GF-D8 (cell line): ENCODE measurements at places on chromosomes 2 and 18.
A peak's percentile ranks its signal among the peaks of the same experiment; 100 is the strongest.

GRCh38 chr2:10981941-10982431 lies 70.3 kb downstream of the KCNF1 start:
- no peak for DNase-seq

DNA sequence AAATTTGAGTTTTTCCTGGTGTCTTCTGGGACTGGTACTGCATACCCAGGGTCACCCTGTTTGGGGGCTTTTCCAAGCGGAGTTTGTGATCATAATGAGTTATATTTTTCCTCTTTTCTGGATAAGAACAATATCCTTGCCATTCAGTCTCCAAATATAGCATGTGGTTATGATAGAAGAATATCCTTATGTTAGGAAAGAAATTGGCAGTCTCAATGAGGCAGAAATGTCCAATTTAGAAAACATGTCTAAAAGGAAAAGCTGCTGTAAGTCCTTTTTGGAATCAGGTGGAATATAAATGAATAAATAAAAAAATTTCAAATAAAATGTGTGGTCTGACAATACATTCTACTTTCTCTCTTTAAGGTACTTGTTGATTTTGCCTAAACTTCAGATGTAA lies 36.2 kb downstream of the SPATS2L start:
- no peak for DNase-seq

GRCh38 chr18:49082714-49083688 lies 132.2 kb upstream of the SMAD7 start:
- DNase-seq: no peak

DNA sequence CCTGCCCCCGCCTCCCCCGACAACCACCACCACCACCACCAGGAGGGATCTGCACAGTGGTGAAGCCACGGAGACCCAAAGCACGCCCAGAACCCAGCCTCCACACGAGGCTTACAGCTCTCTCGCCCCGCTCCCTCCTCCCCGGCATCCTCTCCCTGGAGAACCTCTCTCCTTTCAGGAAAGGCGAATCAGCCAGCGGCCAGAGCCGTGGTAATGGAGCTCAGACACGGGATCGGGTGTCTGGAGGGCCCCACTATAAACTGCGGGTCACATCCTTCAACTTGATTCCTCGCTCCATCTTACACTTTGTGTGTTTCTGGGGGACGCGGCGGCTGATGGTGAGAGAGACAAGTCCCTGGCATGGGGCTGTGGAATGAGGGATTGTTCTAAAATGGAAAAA lies 271.5 kb upstream of the SIX2 start:
- no peak for DNase-seq

- DNase-seq: no peak
Observed at GRCh38 chr2:12436935-12437561, 279.7 kb upstream of the TRIB2 start.

DNA sequence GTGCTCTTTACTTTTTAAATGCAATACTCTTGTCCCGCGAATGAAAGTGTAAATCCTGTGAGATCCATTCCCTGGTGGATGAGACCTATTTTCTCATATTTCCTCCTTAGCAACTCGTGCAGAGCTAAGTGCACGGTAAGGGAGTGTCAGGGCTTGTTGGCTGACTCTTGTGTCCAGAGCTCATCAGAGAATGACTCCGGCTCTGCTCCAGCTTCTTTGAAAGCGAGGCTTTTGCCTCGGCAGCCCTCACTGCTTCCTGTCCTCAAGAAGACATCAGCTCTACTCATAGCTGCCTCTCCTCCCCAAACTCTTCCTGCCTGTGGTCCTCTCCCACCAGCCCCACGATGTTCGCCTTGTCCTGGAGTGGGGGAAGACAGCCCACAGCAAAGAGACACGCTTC lies 70.7 kb downstream of the LIPG start:
- DNase-seq: no peak

DNA sequence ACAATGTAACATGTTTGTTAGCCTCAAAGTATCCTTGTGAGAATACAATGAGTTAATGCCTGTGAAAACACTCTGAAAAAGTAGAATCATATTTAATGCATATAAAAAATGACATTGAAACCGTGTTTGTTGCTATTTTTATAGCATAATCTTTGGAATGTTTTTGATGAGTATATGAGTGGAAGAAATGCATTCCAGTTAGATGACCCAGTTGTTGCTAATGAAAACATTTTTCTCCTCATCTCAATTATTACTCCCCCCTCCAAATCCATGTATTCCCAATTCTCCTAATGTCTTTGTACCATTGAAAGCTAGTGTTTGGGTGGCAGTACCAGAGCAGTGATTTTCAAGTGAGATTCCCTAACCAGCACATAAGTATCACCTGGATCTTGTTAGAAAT lies 67.1 kb upstream of the DSEL start:
- no peak for DNase-seq

GRCh38 chr2:38174646-38175423 lies 98.9 kb upstream of the CYP1B1 start:
- DNase-seq: peak; percentile 86

- no peak for DNase-seq
Observed at GRCh38 chr2:174919947-174920595, 85.1 kb downstream of the CHN1 start.

GRCh38 chr2:11775384-11775783 lies 29.0 kb downstream of the LPIN1 start:
- no peak for DNase-seq

- DNase-seq: peak; percentile 29
Observed at GRCh38 chr18:12422936-12423335, 15.2 kb downstream of the PRELID3A start.

DNA sequence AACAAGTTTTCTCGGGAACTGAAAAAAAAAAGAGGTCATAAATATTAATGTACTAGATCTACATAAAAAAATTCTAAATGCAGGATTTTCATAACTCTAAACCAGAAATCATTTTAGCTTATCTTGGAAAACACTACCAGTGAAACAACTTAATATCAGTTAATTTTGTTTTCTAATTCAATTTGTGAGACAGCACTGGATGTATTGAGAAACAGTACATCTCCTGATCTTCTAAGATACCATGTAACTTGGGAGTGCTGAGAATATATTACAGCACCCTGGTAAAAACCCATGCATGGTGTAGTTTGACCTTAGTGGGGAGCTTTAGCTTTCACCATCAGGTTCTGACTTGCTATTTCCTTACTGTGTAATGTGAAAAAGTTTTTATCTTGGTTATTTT lies 129.6 kb downstream of the NRXN1 start:
- DNase-seq: no peak

DNA sequence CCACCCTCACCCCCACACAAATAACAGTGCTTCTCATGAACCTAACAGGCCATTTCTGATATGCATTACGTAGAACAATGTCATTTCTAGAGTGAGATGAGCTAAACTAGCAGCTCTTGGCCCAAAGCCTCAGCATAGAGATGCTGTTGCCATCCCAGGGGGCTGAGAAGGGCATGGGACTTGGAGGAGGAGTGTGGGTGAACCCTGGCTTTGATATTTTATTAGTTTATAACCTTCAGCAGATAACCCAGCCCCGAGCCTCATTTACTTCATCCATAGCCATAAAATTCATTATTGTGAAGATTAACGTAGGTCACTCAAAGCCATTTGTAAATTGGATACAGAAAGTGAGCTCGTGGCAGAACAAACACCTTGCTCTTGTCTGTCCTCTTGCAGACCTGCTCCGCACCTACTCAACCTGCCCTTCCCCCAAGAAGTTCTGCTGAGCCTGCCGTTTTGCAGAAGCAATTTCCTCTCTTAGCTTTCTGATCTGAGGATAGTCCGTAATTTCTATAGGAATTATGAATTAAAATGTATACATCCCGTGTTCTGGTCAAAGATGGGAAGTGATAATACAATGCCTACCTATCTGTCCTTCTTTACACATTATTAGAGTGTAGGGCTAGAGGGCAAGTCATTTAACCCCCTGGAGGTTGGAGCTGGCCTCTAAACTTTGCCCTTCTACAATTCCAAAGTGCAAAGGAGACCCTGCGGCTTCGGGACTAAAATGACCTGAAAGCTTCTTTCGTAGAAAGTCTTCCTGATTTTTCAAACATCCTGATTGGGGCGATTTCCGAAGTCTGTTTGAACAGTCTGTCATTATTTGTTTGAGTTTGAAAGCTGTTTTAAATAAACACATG lies 187.4 kb downstream of the BCL2 start:
- no peak for DNase-seq
